ENCODE measurements at places on chromosomes 5 and 9.

DNA sequence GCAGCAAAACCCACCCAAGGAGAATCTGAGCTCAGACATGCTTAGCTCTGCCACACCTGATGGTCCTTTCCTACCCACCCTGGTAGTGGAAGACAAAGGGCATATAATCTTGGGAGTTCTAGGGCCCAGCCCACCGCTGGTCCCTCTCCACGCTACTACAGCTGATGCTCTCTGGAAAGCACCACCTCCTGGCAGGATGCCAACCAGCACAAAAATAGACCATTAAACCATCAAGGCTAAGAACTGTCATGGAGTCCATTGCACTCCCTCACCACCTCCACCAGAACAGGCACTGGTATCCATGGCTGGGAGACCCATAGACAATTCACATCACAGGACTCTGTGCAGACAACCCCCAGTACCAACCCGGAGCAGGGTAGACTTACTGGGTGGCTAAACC, 111.0 kb upstream of the IL7R start:
- no peak for DNase-seq

GRCh38 chr5:73136055-73136562, 15.7 kb downstream of the TMEM171 start:
- no peak for DNase-seq

DNA sequence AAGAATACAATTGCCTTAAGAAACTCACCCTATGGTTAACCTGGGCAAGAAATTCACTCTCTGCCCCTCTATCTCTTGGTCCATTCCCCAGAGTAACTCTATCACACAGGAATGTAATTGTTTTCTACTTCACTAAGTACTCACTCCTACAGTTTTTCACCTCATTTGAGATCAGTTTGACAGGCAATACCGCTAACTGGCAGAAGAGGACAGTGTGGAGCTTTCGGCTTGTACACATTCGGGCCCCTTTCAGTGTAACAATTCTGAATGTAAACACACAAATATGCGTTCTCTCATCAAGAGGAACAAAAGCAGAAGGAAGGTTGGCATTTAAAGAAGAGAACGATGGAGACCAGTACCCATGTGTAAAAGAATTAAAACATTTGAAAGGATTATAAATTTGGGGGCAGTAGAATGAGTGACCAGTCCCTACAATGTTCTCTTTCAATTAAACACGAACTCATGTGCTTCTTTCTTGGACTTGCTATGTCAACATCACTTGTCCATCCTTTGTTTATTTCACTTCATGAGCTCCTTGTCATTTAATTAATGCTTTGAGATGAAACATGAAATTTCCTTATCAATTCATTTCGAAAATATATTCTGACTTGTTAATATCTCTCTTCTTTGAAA, 188.5 kb upstream of the GRAMD2B start:
- DNase-seq = peak; percentile 23

DNA sequence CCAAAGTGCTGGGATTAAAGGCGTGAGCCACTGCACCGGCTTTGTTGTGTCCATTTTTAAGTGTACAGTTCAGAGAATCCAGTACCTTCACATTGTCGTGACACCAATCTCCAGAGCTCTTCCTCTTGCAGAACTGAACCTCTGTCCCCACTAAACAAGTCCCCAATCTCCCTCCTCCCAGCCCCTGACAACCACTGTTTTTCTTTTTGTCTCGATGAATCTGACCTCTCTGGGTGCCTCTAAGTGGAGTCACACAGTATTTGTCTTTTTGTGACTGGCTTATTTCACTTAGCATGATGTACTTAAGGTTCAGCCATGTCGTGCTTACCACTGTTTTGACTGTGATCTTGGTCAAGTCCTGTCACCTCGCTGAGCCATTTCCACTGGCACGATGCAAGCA, 1.6 kb downstream of the WDR38 start:
- no peak for DNase-seq

GRCh38 chr9:14652729-14653377, 40.4 kb downstream of the ZDHHC21 start:
- no peak for DNase-seq

GRCh38 chr9:124551472-124552272, 44.5 kb upstream of the NR5A1 start:
- DNase-seq = peak; percentile 55

GRCh38 chr5:43895876-43896275, 292.9 kb downstream of the NNT start:
- DNase-seq = no peak

DNA sequence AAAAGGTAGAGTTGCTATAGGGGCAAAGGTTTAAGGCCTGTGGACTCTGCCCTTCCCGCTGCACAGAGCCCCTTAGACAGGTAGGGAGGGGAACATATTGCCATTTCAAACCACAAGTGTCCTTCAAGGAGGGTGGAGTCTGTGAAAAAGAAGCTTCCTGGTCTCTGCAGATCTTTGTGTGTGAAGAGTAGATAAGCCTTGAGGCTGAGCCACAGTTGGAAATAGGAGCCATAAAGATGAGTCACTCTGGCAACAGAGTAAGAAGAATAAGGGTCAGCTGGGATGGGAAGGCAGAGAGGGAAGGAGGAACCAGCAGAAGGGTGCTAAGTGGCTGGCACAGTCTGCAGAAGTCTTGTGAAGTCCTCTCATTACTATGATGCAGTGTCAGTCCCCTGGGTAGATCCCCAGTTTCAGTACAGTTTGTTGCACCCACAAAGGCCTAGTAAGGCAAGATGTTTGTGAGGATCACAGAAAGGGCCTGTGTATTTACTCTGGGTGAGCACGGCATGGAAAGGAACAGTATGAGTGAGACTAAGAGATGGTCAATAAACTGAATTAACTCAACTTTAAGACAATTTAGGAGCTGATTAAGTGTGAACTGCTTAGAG, 18.1 kb downstream of the GRXCR2 start:
- DNase-seq = no peak

- no peak for DNase-seq
Observed at GRCh38 chr5:72308853-72309191, 11.2 kb downstream of the MRPS27 start.

DNA sequence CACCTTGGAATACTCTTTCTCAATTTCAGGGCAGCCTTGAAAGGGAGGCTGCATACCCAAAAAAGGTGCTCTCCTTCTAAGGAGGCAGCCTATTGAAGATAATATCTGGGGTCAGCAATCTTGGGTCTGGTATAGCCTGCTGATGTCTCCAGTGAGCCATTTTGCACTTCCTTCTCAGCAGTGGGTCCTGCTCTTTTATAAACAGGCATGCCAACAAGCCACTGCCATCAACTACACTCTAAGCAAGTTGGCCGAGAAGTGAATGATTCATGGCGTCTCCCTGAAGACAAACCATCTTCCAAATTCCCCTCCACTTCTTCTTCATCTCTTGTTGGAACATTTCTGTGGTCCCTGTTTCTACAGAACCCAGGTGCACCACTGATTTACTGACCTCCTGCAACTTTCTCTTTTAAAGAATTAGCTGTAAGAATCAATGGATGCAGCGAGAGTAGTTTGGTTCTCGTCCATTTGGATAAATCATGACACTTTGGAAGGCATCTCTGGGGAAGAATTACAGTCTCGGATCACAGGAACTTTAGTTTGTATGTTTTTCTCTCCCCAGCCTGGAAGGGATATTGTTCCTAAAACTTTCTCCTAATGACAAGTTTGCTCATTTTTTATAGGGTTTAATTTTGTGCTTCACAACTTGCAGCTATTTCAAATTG, 108.3 kb downstream of the INSYN2B start:
- DNase-seq = no peak

GRCh38 chr9:23307731-23308513, 518.1 kb downstream of the ELAVL2 start:
- no peak for DNase-seq

DNA sequence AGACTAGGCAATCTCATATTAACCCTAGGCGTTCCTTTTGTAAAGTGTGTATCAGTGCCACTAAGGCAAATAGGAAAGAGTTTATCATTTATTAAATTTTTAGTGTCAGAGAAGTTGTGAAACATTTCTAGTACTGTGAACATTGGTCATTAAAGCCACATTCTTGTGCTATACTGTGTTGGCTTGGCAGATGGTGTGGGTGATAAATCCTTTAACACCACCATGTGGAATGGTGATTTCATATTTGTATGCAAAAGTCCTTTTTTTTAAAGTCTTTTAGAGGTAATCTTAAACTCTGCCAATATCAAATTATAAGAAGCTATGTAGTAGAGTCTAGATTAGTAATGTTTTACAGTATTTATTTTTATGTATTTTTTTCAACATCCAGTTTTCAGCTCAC, 18.1 kb downstream of the SLC12A2 start:
- DNase-seq = no peak

- DNase-seq = no peak
Observed at GRCh38 chr5:8875722-8876121, 670.2 kb downstream of the SEMA5A start.

GRCh38 chr5:31100047-31100575, 93.4 kb upstream of the CDH6 start:
- no peak for DNase-seq

DNA sequence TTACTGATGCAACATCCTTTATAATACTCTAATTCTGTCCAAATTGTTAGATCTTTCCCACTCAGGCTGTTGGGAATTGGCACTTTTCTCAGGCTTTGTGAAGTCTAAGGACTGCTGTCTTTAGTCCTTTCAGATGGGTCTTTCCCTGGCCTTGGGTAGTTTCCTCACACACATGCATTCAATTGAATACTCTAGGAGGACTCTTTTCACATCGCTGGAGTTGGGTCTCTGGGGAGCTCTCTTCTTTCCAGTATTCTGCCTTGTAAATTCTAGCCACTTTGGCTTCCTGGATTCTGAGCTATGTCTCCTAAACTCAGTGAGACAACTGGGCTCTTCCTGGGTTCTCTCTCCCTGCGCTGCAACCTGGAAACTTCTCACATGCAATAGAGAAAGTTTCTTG, 215.5 kb downstream of the SNX18 start:
- no peak for DNase-seq

DNA sequence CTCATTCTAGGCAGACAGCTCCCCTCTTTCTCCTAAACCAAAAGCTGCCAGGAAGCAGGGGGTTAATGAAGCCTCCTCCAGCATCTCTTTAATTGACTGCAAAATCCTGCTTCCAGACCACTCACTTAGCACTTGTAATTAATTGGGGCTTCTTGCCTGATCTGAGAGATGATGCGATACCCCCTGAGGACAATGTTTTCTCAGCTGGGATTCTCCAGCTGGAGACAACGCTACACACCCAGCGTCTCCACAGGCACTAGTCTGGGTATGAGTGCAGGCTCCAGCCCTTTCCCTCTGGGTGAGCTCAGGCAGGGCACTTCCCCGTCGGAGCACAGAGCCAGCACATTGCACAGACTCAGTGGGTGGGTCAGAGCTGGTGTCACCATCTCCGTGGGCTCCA, 16.1 kb downstream of the CPLX2 start:
- DNase-seq = no peak

- no peak for DNase-seq
Observed at GRCh38 chr5:560792-561166, 36.5 kb upstream of the SLC9A3 start.

DNA sequence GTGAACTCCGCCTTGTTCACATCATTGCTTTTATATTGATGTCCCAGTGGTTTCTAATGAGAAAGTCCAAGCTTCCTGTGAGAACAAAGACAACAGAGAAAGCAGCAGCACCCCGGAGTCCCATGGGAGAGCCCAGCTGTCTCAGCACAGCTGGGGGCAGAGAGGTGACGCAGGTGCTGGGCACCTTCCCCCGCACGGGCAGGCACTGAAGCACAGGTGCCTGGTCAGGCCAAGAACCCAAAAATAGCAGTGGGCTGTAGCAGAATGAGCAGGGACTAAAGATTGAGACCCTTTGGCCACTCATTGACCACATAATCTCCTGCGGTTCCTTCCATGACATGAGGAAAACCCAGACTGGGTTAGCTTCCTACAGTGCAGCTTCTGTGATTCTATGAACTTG, 18.8 kb downstream of the SRD5A1 start:
- DNase-seq = peak; percentile 33

GRCh38 chr5:172564188-172564587, 76.9 kb upstream of the NEURL1B start:
- no peak for DNase-seq

DNA sequence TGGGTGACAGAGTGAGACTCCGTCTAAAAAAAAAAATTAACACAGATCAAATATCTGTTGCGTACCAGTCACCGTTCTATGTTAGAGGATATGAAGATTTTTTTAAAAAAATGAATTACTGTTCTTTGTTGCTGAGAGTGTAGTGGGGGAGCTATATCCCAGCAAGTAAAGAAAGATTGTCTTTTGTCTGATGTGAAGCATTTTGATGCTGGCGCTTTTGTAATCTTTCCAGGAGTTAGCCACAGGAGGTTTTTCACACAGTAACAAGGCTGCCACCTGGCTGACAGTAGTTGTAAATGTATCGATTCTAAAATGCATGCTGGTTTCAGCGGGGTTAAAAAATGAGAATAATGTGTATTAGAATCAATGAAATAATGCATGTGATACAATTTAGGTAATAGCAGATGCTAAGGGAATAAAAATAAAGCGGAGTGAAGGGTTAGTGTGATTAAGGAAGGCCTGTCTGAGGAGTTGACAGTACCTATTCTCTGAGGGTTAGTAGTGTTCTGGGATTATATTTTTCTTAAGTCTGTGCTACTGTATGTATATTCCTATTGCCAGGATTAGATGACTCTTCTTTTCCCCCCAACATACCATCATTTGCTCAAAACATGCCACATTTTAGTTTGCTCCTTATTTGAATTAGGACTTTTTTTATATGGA, 3.4 kb downstream of the LMNB1 start:
- DNase-seq = peak; percentile 61

DNA sequence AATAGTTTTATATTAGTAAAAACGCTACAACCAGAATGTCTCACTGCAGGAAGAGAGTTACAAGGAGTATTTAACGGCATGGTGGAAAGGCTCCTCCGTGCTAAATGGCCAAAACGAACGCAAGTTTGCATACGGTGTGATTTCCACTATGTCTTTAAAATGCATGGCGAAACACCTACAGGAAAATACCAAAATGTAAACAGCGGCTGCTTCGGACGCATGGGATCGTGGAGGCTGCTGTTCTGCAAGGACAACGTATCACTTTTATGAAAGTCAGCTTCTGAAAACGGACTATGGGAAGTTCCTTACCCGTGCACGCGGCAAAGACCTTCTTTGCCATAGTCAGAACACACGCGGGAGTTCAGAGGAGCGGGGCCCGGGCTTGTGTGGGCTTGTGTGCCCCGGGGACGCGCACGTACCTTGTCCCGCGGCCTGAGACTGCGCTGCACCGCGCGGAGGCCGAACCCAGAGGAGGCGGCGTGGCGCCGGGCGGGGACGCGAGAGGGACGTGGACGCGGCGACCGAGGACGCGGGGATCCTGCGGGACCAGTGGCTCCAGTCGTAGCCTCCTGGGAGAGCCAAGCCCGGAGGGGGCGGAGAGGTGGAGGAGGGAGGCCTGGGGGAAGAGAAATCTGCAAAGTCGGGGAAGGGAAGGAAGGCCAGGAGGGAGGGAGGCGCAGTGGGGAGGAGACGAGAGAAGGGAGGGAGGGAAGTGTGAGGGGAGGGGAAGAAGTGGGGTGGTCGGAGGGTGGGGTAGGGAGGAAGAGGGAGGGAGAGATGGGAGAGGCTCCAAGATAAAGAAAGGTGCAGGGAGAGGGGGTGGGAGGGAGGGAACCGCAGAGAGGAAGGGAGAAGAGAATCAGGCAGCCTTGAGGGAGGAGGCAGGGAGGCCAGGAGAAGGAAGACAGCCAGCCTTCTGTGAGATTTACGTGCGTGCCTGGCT, at the start of gene CMBL:
CMBL (minus strand) TSS at position 697 of the 943 bp plus-strand sequence. CDS start 17,140 bp downstream, outside the sequence.
- DNase-seq = peak; percentile 67

- no peak for DNase-seq
Observed at GRCh38 chr5:72817671-72818266, 1.3 kb downstream of the TNPO1 start.

Measured in GM20000 (cell line).